Ureter (tissue), 1 donor: ENCODE measurements at places on chromosomes 3 and 15.

DNA sequence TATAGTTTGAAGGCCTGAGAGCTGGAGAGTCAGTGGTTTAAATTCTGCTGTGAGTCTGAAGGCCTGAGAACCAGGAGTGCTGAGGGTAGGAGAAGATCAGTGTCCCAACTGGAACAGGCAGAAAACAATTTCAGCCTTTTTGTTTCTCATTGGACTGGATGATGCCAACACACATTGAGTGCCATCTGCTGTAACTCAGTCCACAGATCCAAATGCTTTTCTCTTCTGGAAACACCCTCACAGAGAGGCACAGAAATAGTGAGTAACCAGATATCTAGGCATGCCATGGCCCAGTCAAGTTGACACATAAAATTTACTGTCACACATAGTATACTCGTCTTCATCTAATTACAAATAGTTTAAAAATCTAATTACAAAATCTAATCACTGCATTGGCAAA, 100.8 kb downstream of the NEO1 start:
- no peak for DNase-seq

- no peak for DNase-seq
These were observed 21.0 kb downstream of the RFT1 start for GRCh38 chr3:53109190-53109589.

DNA sequence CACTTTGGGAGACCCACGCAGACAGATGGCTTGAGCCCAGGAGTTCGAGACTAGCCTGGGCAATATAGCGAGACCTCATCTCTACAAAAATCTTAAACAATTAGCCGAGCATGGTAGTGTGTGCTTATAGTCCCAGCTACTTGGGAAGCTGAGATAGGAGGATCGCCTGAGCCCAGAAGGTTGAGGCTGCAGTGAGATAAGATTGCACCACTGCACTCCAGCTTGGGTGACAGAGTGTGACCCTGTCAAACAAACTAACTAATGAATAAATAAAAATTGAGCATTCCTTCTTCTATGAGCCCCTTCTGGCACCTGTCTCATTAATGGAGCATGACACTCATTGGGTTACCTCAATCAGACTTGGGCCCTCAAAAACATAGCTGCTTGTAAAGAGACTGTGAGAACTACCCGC, 7.5 kb downstream of the ZDHHC3 start:
- DNase-seq, result no peak

DNA sequence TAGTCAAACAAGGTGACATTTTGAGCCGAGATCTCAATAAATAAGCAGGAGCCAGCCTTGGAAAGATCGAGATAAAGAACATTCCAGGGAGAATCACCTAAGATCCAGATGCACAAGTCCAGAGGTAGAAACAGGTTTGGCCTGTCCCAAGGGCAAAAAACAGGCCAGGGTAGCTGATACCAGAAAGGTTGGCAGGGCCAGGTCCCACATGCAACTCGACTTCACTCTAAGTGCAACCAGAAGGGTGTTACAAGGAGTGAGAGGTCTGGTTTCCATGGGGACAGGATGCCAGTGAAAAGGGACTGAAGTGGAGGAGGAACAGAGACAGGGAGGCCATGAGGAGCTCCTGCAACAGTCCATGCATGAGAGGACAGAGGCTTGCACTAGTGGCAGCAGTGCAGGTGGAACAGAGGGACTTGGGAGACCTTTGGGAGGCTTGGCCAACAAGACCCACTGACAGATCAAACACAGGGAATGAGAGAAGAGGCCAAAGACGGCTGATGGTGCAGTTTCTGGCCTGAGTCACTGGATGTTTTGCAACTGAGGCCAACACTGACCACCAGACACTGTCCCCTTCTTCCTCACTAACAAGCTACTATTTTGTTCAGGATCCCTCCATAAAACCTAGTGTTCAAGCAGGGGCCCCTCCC, 5.2 kb downstream of the TPRA1 start:
- DNase-seq, result no peak

DNA sequence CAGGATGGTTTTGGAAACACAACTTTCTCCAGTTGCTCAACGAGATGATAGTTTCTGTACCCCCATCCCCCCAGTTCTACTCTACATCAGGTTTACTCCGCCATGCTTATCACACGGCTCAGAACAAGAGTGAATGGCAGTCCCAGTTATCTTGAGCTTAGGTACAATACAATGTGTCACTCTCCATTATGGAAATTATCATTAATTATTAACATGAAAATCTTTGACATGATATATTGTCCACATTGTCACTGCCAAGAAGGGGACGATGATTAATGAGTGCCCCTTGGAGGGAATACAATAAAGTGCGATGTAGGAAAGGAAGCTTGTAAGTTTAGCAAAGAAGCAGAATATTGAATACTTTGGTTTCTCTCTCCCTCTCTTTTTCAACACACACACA, 252.6 kb upstream of the CFAP20DC start:
- DNase-seq, result no peak
